Fibroblast of lung (primary cell): ENCODE measurements at places on chromosomes 13 and 19. TPM values are rescaled to one million over a fixed set of nuclear protein-coding genes. Genes with fewer than 3 reads are reported as not detected.

DNA sequence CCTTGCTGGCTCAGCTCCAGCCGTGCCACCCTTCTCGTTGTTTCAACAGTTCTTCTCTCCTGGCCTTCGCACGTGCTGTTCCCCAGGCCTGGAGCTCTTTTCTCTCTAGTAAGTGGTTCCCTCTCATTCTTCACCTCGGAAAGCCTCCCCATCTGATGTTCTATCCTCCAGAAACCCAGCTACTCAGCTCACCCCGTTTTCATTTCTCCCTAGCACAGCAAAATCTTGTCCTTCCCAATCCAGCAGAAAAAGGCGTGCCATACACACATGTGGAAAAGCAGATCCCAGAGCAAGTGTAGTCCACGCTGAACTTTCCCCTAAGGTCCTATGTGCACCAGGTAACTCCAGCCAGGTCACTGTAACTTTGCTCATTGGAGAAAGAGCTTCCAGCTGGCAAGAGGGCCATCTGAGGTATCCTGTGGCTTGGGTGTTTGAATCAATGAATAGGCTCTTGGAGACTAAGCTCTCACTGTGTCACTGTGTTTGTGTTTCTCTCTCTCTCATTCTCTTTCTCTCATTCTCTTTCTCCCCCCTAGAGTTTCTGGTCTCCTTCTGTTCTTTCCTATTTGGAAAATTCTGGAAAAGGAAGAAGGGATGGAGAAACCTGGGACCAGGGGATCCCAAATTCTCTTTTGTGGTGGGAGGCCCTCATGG is 49.0 kb downstream of the COLGALT1 start:
- DNase-seq: no peak

- DNase-seq: no peak
These were observed 90.9 kb downstream of the GJA3 start for GRCh38 chr13:20069956-20070355.

- DNase-seq: no peak
These were observed 198.8 kb downstream of the EFNB2 start for GRCh38 chr13:106336668-106337067.

The CNFN gene
- not detected in 2 replicates for total RNA-seq

The FOXA3 gene
- not detected in 2 replicates for total RNA-seq
